ENCODE measurements at places on chromosomes 12 and 14. TPM values are rescaled to one million over a fixed set of nuclear protein-coding genes. Genes with fewer than 3 reads are reported as not detected.

Gene MOK
- total RNA-seq: 9.4 TPM

Gene KLRG1
- total RNA-seq: 1.5 TPM

Gene RNASE8
- total RNA-seq: not detected

Gene CSRP2
- total RNA-seq: 36.1 TPM
